ENCODE measurements at places on chromosomes 5 and 9.

- no peak for DNase-seq
Observed at GRCh38 chr9:12230708-12231107, 462.5 kb upstream of the TYRP1 start.

DNA sequence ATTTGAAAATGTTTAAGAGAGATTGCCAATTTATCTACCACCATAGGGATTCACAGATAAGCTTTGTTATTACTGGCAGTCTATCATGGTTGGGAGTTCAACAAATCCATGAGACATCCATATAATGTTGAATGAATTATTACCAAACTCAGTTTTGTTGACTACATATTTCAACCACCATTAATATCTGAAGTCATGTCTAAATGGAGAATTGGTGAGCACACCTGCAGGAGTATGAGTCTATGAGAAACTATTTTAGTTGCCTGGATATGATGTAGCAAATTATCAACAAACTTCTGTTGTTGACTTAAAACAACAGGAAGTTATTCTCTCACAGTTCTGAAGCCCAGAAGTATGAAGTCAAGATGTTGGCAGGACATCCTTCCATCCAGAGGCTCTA lies 126.8 kb upstream of the FBXL7 start:
- no peak for DNase-seq

GRCh38 chr9:100354121-100354800 lies 1.5 kb upstream of the TEX10 start:
- no peak for DNase-seq

DNA sequence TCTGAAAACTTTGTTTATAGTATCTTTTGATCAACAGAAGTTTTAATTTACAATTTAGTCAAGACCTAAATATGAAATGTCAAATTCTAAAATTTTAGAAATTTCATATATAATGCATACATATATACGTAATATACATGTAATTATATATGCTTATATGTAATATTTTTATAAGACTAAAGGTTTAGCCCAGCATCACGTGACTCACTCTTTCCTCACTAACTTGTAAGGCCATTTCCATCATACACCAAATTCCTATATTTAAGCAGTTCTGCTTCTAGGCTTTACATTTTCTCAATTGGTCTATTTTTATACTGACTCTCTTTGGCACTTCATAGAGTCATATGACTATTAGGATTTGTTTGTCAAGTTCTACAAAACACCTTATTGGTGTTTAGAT lies 56.4 kb downstream of the CFAP95 start:
- DNase-seq, result no peak

DNA sequence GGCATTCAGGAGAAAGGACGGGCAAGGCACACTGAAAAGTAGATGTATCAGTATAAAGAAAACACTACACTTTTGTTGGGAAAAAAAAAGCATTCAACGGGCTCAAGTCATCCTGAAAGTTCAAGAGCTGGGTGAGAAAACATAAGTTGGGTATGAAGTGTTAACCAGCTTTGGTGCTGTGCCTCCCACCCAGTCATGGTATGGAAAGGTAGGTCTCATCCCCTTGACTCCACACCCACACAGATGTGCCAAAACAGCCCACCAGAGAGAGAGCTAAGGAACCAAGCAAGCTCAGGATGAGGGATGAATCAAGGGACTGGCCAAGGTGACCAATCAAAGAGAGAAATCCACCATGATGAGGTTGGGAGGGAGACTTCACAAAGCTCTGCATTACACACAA lies 54.7 kb downstream of the ESM1 start:
- no peak for DNase-seq

DNA sequence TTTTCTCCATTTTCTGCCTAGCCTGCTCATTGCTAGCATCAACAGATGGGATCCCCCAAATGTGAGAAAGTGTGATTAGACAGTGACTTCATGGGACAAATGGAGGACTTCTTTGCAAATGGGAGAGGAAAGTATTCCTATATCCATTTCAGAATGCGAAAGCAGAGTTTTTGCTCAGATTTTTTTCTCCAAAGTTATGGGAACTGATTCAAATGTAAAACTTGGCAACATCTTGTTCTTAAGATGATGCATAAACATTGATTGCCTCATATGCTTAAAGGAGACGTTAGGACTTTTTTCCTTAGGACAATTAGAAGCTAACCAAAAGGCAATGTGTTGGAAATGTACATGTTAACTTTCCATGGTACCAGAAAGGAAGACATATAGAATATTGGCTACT lies 704.3 kb upstream of the ZNF608 start:
- no peak for DNase-seq

DNA sequence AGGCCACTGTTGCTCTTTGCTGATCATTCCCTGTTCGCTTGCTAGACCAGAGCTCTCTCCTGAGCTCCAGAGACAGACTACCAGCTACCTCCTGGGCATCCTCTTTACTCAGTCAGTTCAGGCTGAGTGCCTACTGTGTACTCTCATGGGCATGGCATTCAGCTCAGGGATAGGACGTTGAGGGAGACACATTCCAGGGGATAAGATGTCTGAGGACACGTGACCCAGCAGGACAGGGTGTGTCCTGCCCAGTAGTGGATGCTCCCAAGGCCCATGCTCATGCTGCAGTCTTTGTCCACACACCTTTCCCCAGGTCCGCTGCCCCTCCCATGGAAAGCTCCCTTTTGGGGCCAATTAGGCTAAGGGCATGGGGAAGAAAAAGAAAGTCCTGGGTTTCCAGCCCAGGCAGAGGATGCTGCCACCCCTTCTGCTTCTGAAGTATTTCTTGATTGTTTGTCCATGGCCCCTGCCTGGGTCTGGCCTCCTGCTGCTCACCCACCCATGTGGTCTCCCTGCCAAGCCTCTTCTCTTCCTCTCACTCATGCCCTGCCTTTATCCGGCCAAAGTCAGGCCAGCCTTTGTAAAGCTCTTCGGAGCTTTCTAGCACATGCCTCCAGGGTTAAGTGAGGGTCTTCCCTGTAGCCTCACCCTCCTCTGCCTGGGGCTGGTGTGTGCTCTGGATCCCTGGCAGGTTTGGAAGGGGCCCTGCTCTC lies 60.5 kb upstream of the PITX1 start:
- no peak for DNase-seq

DNA sequence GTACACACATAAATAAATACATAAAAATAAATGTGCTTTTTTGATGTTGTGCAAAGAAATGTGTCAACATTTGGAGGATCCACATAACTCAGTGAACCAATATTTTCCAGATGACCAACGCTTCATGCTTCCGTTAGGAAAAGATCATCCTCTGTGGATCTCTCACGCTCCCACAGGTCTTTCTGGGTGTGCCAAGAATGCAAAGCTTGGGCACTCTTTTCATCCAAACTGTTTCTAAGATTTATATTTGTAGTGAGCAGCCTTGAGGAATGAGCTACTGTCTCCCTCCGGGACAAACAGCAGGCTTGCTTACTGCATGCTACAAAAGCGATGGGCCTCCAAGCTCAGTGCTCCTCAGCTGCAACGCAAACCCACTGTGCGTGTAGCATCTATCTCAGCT lies 46.2 kb upstream of the RUFY1 start:
- DNase-seq, result no peak

GRCh38 chr5:153755913-153756500 lies 265.5 kb downstream of the GRIA1 start:
- no peak for DNase-seq

DNA sequence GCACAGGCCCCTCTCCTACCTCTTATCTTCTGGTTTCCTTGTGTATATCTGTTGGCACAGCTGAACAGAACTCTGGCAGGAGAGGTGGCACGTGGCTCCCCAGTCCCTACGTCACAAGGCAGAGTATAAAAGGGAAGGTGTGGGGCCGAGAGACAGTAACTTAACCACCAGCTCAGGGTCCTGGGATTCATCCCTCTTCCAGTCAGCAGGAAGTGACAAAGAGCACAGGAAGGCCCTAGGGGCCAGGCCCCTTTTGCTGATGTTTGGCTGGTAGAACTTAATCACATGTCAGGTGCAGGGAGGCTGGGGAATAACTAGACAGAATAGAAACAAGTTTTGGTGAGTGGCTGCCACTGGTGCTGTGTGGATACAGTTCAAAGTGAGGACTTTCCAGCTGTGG lies 4.5 kb upstream of the ICE1 start:
- DNase-seq, result no peak

DNA sequence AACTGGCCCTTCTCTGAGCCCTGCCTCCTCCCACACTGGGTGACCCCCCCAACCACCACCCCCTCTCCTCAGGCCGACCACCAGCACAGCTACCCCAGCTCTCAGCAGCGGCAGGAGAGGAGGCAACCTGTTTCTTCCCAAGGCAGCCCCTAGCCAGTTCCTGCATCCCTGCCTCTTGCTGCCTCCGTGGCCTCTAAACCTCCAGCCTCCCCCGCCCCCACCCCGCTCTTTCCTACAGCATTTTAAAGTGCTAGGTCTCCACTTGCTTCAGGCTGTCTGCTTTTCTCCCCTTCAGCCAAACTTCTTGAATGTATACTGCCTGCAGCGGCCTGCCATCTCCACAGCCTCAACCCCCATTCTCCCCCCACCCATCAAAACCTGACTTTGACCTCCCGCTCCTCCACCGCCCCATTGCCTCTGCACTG lies 135.6 kb downstream of the DAB2IP start:
- no peak for DNase-seq

DNA sequence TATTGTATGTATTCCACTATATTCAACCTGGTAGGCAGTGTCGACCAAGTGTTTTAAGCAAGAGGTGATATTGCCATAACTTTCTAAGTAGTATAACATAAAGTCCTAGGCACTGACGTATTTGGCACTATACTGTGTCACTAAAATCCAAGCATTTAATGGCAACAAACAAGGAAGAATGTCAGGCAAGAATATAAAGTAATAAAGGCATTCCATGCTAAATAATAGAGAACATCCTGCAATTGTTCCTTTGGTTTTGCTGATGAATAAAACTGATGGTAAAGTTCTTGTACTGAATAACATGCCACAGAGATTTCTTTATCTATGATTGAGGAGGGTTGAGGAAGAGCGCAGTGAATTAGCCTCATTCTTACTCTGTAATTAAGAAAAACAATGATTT lies 256.9 kb downstream of the HINT1 start:
- no peak for DNase-seq

GRCh38 chr9:133830310-133830709 lies 92.2 kb upstream of the SARDH start:
- DNase-seq, result no peak

- DNase-seq, result no peak
Observed at GRCh38 chr5:61768692-61769281, 436.7 kb downstream of the ZSWIM6 start.

DNA sequence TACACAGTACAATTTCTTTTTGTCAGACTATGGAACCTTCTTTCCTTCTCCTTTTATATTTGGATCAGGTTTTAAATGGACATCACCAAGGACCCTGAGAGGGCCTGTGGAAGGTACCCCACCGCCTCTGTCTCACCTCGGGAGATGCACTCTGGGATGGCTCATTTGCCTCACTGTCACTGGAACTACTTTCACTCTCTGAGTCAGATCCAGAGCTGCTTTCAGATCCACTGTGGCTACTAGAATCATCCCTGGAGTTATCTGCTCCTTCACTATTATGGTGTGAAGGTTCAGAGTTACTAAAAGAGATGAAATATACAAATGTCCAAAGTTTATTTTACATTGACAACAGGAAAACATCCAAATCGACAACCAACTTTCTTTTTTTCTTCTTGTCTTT lies 24.6 kb downstream of the LEAP2 start:
- no peak for DNase-seq
